COR-L47 (cell line): ENCODE measurements at places on chromosomes 7 and 10.

GRCh38 chr7:91266067-91266688 lies 1.9 kb downstream of the FZD1 start:
- DNase-seq = no peak

- DNase-seq = no peak
Measured at GRCh38 chr7:131183611-131184119, 144.0 kb upstream of the MKLN1 start.

DNA sequence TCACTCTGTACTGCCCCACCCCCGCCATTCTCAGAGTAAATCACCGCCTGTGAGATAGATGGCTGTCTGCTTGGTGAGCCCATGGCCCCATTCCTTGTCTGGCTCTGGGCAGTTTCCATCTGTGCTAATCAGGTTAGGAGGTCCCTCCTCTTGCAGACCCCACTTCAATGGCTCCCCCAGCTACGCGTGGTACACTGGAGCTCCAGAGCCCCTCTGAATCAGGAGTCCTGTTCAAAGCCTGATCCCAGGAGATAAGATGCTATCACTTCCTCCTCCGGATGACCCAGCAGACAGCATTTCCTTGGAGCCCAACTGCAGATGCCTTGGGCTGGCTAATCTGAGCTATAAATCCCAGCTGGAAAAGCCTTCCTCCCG lies 122.3 kb downstream of the SH3PXD2A start:
- DNase-seq = no peak

GRCh38 chr10:44662051-44662450 lies 249.1 kb upstream of the TMEM72 start:
- no peak for DNase-seq

GRCh38 chr7:25543798-25544197 lies 315.5 kb upstream of the NPVF start:
- no peak for DNase-seq

DNA sequence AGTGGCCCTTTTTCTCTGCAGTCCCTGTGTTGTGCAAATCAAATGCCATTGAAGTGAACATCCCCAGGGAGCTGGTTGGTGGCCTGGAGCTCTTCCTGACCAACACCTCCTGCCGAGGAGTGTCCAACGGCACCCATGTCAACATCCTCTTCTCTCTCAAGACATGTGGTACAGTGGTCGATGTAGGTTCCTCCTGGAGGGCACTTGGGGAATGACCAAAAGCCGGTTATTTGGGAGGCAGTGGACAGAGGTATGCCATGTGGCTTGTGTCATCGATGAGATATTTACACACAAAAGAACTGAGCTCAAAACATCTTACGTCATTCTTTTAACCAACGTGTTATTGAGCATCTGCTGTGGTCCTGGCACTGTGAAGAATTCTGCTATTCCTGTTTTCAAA lies 19.7 kb downstream of the OIT3 start:
- DNase-seq = no peak

GRCh38 chr7:17236603-17237002 lies 61.8 kb upstream of the AHR start:
- DNase-seq = no peak

DNA sequence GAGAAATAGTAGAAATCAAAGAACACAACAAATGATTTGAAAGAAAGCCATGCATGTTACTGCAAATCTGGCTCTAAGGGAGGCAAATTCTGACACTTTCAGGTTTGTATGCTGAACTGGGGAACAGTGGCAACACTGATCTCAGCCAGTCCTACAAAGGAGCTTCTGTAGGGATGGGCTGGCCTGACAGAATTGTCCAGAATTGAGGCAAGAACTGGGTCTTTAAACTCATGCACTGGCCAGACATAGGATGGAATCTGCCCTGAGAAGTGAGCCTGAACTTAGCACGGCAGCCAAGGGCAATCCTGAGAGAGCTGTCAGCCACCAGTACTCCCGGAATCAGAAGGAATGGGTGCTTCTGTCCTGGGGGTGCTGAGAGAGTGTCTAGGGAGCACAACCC lies 70.9 kb upstream of the RAPGEF5 start:
- no peak for DNase-seq

DNA sequence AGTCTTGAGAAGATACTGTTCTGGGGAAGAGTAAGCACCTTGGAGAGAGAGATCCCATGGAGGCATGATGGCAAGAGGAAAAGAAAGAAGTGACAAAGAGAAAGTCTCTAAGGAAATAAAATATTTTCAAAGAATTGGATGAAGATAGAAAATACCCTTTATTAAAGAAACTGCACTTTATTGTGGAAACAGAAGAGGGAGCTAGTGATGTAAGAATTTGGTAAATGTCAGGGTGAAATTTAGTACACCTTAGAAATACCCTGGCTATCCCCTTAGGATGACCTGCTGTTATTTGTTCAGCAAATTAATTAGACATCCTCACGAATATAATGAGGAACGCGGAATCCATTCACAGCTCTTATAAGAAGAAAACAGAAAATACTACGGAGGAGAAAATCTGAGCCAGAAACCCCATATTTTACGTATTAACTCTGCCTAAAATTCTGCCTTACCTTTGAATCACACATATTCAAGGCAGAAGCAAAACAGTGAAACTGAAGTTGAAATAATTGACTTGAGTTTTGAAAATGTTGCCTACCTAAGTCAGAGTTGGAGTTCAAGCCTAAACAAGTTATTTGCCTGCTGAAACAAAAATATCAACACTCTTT lies 90.7 kb downstream of the TFPI2 start:
- DNase-seq = no peak
